ENCODE measurements at places on chromosomes 3 and 15.

- no peak for DNase-seq
Measured at GRCh38 chr3:14483286-14483685, 56.9 kb downstream of the GRIP2 start.

- DNase-seq: no peak
Measured at GRCh38 chr3:126721246-126721645, 17.2 kb downstream of the CHCHD6 start.

DNA sequence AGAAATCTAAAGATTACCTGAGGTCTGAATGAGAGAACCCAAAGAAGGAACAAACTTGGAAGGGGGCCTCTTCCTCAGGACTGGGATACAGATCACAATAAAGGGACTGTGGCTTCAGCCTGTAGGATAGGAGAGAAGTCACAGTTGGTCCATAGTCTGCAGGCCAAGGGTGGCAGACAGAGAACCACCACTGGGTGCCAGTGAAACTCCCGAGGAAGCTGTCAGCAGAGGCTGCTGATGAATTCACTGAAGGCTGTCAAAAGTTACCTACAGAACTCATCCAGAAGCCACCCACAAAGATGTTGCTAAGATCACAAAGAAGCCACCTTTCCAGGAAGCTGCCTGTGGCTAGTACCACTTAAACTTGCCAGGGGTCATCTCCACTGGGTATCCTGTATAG, 78.5 kb downstream of the TMCO5A start:
- no peak for DNase-seq

GRCh38 chr3:139906418-139906817, 28.6 kb upstream of the CLSTN2 start:
- no peak for DNase-seq

DNA sequence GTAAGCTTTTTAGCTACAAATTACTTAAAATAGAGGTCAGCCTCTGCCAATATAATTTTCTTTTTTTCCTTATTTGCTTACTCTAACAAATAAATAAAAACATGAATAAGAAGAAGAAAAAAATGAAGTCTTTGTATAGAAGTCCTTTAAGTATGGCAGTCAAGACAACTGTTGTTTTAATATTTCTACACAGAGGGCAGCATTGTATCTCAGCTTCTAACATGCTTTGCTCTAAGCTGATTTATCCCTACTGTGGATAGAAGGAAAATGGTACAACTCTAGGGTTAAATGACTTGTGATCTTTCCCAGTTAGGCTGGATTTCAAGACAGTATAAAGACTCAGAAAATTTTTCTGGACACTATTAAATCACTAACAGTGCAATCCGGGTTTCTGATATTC, 104.3 kb upstream of the MEIS2 start:
- no peak for DNase-seq

DNA sequence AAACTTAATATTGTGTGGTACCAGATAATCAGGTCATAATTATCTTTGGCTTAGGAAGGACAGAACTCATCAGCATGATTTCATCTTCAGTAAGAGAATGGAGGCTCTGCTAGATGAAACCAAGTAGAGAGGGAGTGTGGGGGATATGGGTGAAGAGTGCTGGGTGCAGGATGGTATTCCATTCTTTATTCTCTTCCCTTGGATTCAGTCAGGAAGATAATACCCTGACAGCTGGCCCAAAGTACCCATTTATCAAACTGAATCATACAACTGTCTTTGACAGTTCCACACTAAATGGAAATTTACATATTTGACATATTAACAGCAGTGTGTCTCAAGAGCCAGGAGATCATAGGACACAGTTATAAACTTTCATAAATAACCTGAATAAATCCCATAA, 44.7 kb downstream of the GOLIM4 start:
- no peak for DNase-seq

DNA sequence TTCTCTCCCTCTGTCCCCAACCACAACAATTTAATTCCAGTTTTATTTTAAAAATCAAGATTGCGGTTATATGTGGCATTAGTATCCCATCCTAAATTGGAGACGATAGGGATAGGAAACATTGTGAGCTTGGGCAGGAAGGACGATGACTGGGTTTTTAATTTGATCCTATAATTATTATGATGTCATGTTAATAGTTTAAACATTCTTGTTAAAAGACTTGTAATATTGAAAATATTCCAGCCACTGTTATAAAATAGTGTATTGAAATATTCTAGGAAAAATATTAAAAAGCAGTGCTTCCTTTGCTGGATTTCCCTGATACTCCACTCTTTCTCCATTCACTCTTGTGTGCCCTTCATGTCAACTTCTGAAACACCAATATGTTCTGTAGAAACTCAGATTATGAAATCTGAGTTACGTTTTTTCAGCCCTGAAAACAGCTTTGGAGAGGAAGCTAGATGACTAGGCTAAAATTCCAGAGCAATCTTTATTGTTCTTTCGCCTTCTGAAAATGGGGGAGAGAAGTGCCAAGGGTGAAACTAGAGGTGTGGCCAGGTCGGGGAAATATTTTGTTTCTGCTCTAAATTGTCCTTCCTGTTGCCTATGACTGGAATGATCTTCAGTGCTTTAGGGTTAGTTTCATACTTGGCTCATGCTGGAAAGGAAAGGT, 46.1 kb upstream of the MAP3K13 start:
- DNase-seq: no peak

DNA sequence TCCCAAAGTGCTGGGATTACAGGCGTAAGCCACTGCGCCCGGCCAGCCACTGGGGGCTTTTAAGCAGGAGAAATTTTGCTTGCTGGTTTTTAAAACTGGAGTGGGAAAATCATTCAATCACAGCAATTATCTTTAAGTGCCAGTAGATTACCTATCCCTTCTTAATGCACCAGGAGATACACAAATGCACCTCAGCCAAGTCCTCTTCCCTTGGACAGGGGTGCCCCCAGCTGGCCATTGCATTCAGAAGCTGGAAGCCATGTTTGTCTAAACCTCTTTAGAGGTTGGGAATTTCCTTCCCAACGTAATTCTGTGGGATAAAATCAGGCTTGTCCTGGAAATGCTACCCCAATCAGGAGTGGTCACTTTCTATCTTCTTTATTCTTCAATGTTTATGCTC, 26.6 kb downstream of the MIX23 start:
- DNase-seq: peak; percentile 23

DNA sequence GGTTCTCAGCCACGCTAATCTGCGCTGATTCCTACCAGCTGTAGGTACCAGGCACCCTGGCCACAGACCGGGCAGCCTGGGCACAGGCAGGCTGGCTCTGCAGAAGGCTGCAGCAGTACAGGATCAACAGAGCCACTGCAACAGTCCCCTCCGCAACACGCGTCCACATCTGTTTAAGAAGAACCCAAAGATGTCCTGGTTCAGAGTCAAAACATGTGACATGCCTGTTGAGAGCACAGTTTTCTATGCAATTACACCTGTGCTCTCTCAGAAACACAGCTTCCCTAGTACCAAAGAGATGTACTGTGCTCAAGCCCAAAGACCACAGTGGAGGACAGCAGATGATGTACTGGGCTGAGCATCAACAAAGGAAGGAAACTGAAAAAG, 18.8 kb downstream of the LRIG1 start:
- DNase-seq: no peak

- DNase-seq: no peak
Measured at GRCh38 chr15:60343221-60343970, 54.4 kb downstream of the ANXA2 start.

DNA sequence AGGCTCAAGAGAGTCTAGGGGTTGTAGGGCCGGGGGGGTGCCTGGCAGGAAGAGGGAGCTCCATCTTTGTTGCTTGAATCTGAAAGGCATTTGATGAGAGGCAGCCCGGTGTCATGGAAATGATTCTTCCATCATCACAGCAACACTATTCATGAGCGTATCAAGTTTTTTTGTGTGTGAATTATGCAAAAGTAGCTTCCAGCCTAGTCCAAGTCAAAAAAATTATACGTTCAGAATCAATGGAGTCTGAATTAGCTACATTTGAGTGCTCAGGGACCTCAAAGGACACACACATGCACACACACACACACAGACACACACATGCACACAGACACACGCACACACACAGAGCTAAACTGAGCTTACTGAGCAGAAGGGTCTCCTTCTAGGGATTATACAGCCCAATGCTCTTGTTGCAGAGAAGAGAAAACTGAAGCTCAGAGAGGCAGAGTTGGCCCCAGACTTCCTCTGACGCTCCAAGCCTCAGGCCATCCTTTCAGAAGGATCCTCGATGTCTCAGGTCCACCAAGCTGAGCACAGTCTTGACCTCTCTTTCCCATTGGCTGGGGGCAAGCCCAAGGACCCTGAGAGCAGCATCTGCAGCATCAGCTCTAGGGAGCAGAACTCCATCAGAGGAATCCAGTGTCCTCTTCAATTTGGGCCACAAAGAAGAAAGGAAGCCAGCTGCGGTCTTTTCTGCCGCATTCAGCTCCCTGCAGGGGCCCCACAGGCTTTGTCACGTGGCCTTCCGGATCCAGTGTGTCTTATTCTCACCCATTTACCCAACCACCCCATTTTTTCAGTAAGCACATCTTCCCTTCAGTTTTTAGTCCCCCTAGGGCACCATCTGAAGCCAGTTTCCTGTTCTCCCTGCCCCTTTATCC, 228.0 kb downstream of the UACA start:
- no peak for DNase-seq

GRCh38 chr3:139129892-139130291, 85.2 kb upstream of the PRR23C start:
- no peak for DNase-seq

- DNase-seq: no peak
Measured at GRCh38 chr3:124669470-124669869, 60.8 kb upstream of the UMPS start.

GRCh38 chr3:194367992-194368841, 1.3 kb downstream of the LRRC15 start:
- no peak for DNase-seq

GRCh38 chr3:175606650-175607318, 747.6 kb downstream of the NAALADL2 start:
- no peak for DNase-seq

DNA sequence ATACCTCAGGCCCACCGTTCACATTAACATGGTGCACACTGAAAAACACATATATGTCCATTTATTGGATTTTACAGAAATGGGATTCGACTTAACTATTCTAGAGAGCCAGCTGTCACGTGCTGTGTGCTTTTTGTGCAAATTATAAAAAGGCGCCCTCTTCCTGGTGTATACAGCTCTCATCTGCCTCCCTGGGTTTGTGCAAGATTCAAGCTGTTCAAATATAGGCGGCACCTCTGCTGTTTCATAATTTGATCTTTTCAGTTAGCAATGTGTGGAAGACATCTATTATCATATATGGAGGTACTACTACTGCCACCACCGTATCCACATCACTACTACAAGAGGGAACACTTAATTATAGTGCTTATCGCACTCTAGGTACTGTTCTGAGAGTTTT, 187.6 kb downstream of the EBLN2 start:
- no peak for DNase-seq

GRCh38 chr15:73881579-73882320, 8.4 kb downstream of the TBC1D21 start:
- no peak for DNase-seq

GRCh38 chr3:184784731-184785500, 27.1 kb upstream of the VPS8 start:
- DNase-seq: no peak

DNA sequence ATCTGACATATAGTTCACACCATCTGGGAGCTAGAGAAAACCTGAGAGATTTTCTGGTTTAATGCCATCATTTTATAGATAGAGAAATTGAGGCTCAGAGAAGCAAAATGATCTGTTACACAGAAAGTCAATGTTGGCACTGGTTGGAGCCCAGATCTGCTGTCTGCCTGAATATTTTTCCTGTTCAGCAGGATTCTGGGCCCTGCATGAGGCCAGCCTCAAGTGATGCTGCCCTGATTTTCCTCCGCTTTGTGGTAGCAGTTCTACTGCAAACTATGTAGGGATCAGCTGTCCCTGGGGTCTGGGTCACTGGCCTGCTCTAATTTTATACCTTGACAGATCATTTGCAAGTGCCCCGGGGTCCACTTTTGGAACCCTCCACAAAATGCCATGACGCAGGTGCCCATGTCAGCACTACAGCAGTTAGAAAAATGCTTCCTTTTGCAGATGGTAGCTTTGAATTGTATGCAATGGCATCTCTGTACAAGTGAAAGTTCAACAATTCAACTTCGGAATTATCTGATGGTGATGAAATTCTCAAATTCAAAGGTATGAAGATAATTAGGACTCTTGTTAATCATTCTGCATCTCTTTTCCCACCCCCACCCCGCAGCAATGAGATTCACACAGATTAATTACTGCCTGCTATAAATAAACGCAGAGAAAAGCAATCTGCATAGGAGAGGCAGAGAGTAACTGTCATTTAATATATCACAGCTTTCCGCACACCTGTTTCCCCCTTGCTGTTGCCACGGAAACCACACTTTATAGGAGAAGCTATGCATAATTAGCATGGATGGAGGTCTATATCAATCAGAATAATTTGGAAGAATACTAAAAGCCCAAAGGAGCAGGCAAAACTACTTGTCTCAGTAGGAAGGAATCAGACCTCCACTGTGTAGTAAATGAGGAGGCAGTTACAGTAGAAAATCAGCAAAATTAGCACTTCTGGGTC, 222.6 kb downstream of the PDCD6IP start:
- DNase-seq: no peak

- peak; percentile 15 for DNase-seq
Measured at GRCh38 chr3:48694610-48695392, 9.1 kb upstream of the NCKIPSD start.

GRCh38 chr15:47724346-47724745, 7.0 kb downstream of the SEMA6D start:
- DNase-seq: no peak

GRCh38 chr3:141529256-141529655, 42.4 kb downstream of the RASA2 start:
- no peak for DNase-seq

GRCh38 chr15:71790081-71790480, 20.3 kb upstream of the NR2E3 start:
- DNase-seq: no peak

DNA sequence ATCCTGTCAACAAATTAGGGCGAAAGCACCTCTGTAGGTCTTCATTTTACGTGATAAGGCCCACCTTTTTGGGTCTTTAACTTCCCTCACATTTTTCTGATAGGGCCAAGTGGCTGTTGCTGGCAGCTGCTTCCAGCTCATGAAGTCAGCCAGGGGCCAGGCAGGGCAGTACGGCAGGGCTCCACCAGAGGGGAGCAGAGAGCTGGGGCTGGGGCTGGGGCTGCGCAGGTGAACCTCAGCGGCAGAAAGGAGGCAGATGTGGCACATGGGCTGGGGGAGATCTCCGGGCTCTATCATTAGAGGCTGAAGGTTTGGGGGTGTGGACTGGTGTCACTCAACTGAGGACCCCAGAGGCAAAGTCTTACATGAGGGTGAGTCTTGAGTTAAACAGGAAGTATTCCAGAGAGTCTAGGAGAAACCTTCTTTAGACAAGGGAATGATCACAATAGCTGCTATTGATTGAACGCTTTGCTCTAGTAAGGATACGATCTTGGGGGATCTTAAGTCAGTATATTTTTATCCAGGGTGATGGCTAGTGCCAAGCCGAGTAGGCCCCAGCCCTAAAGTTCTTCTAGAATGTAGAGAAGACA, 62.8 kb upstream of the MEX3B start:
- DNase-seq: no peak

DNA sequence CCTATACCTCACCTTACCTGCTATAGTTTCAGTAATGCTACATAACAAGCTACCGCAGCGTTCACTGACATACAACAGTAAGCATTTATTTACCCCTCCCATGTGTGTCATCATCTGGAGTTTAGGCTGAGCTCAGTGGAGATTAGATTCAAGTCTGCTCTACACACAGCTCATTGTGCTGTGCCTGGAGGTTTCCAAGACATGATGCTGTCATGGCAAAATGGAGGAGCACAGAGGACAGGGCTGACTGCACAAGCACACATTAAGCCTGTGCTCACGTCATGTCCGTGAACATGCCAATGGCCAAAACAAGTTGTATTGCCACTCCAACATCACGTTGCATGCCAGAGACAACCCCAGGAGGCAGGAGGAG, 333.8 kb upstream of the TRIM42 start:
- DNase-seq: no peak
